ENCODE measurements at places on chromosomes 5 and 9.

DNA sequence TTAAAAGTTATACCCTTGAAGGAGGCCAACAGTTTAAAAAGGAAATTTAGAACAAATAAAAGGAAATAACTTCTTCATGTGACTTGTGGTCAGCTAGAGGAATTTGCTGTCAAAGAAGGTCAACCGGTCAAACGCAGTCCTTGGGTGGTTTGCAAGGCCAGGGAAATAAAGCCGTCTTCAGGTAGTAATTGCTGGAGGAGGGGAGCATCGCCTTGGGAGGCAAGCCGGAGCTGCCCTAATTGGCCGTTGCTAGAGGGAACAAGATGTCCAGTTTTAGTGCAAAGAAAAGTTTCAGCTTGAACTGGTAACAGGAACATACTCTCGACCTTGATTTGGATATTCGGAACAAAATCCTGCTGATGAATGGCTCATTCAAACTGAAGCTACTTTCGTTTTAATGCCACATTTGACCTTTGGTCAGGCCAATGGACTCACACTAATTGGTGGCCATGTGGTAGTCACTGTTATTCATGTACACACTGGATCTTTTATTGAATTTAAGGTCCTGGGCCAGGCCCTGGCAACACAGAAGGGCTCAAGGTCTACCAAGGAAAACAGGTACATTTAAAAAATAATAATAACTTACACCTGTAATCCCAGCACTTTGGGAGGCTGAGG is 47.0 kb upstream of the MYO10 start:
- no peak for DNase-seq

DNA sequence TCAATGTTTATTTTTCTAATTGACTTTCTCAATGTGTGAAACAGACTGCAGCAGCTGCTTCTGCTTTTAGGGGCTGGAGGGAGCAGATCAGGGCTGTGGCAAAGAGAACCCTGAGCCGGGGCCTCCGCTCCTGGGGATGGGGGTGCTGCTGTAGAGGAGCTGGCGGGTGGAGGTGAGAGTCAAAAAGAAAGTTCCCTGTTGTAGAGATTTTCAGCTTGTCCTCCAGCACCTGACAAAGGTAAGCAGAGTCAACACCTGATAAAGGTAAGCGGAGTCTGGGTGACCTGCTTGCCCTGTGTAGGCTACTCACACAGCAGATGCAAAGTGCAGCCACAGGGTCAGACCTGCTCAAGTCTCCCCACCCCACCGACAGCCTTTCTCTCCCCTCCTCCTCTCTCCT is 252.4 kb upstream of the IRX1 start:
- DNase-seq: no peak

GRCh38 chr9:1617419-1617818 is 397.7 kb upstream of the SMARCA2 start:
- DNase-seq: no peak

- no peak for DNase-seq
Measured at GRCh38 chr5:178429491-178430185, 160.6 kb downstream of the COL23A1 start.

DNA sequence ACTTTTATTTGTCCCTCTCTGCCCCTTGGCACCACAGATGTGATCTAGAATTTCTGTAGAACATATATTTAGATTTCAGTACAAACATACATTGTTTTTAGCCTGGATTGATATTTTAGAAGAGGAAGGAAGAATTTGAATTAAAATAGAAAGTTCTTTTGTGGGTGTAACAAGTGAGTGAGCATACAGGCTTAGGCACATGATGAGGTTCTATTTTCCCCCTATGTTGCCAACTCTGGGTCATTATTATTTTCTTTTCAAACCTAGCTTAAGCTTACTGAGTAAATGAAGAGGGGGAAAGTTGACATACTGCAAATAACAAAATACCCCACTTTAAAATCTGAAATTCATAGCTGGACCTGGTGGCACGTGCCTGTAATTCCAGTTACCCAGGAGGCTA is 102.9 kb downstream of the GCNT1 start:
- DNase-seq: no peak

GRCh38 chr5:2007878-2008501 is 125.3 kb upstream of the IRX4 start:
- no peak for DNase-seq

DNA sequence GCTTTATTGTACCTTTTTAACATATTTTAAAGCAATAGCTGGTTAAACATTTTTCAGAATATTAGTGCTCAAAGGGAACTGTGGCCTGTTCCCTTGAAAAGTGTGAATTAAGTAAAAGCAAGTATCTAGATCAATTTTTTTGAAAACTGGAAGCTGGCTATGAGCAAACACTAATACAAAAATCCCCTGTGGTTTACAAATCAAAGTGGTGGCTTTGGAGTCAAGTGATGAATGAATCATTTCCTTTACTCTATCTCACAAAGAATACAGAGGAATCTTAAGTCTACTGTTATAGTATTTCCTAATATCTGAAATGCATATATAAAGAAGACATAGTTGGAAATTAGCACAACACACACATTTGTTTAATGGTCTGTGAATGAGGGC is 212.4 kb upstream of the C9orf72 start:
- no peak for DNase-seq

GRCh38 chr5:103375350-103375749 is 116.8 kb downstream of the MACIR start:
- no peak for DNase-seq

DNA sequence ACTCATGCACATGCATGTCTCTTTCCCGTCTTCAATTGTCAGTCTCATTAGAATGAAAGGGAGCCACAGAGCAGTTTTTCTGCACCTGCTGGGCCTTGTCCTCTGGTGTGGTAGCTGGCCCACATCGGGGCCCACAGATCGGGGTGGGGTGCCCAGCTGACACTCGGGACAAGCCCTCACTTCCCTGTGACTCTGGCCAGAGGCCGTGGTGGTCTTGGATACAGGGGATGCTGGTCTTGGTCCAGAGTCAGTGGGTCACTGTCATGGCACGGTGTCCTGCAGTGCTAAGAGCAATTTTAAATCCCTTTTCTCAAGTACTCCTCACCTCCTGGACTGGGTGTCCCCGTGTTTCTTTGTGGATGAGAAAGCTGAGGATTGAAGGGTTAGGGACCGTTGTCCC is 193.2 kb downstream of the CACNA1B start:
- no peak for DNase-seq

- DNase-seq: no peak
Measured at GRCh38 chr9:124440786-124441185, 9.5 kb upstream of the ADGRD2 start.
